ENCODE measurements at places on chromosomes 1 and 21. TPM values are rescaled to one million over a fixed set of nuclear protein-coding genes. Genes with fewer than 3 reads are reported as not detected.

Gene S100A2
- 0.44 TPM for total RNA-seq

Gene RAB7B
- total RNA-seq, result not detected

- no peak for DNase-seq
- H3K27ac ChIP-seq, result no peak overlapping the region
- no peaks in the 10 kb centered on the region for H3K27me3 ChIP-seq
- H3K4me3 ChIP-seq, result no peak overlapping the region
- H3K4me1 ChIP-seq, result no peaks in the 10 kb centered on the region
- no peaks in the 10 kb centered on the region for H3K36me3 ChIP-seq
Measured at GRCh38 chr1:3425486-3426215, 28.8 kb upstream of the ARHGEF16 start.

GRCh38 chr1:23124259-23125026 is 44.2 kb downstream of the LUZP1 start:
- H3K36me3 ChIP-seq, result peaks cover 6% of the 10 kb centered on the region
- no peak for DNase-seq
- H3K4me3 ChIP-seq, result no peak overlapping the region
- no peaks in the 10 kb centered on the region for H3K27me3 ChIP-seq
- H3K27ac ChIP-seq, result no peak overlapping the region

GRCh38 chr1:162389021-162389818 is 7.7 kb downstream of the C1orf226 start:
- no peaks in the 10 kb centered on the region for H3K36me3 ChIP-seq
- no peak for DNase-seq
- peaks cover 6% of the 10 kb centered on the region for H3K4me1 ChIP-seq
- H3K4me3 ChIP-seq, result no peak overlapping the region
- no peak overlapping the region for H3K27ac ChIP-seq
- peaks cover 13% of the 10 kb centered on the region for H3K27me3 ChIP-seq

GRCh38 chr21:45600248-45600647 is 43.3 kb upstream of the PCBP3 start:
- H3K4me3 ChIP-seq, result no peak overlapping the region
- no peak overlapping the region for H3K27ac ChIP-seq
- peaks cover 7% of the 10 kb centered on the region for H3K4me1 ChIP-seq
- H3K36me3 ChIP-seq, result no peaks in the 10 kb centered on the region
- H3K27me3 ChIP-seq, result peaks cover 12% of the 10 kb centered on the region
- no peak for DNase-seq

GRCh38 chr1:85692730-85693314 is 15.4 kb downstream of the ZNHIT6 start:
- H3K27ac ChIP-seq, result no peak overlapping the region
- no peaks in the 10 kb centered on the region for H3K4me1 ChIP-seq
- H3K27me3 ChIP-seq, result no peaks in the 10 kb centered on the region
- H3K4me3 ChIP-seq, result no peak overlapping the region
- no peak for DNase-seq

GRCh38 chr1:162029157-162029556 is 5.5 kb upstream of the OLFML2B start:
- no peaks in the 10 kb centered on the region for H3K36me3 ChIP-seq
- H3K4me1 ChIP-seq, result peaks cover 5% of the 10 kb centered on the region
- H3K4me3 ChIP-seq, result no peak overlapping the region
- H3K27me3 ChIP-seq, result peaks cover 54% of the 10 kb centered on the region
- DNase-seq, result no peak

DNA sequence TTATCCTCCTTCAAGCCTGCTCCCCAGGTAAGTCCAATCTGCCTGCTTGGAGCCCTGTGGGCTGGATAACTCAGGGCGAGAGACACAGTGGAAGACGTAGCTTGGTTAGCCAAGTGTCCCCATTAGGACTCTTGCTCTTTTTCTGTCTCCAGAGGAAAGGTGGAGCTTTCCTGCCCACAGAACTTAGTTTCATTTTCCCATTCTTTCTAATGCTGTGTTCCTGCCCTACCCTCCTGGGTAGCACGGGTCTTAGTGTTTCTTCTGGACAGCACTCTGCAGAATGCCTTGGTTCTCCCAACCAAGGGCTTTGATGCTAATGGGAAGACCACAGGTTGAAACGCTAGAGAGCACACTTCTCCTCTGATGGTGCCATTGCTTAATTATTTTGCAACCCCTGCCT is 92.5 kb upstream of the LRRC8D start:
- H3K4me1 ChIP-seq, result peaks cover 86% of the 10 kb centered on the region
- H3K4me3 ChIP-seq, result no peak overlapping the region
- peak overlapping the region; percentile 83 for H3K27ac ChIP-seq

DNA sequence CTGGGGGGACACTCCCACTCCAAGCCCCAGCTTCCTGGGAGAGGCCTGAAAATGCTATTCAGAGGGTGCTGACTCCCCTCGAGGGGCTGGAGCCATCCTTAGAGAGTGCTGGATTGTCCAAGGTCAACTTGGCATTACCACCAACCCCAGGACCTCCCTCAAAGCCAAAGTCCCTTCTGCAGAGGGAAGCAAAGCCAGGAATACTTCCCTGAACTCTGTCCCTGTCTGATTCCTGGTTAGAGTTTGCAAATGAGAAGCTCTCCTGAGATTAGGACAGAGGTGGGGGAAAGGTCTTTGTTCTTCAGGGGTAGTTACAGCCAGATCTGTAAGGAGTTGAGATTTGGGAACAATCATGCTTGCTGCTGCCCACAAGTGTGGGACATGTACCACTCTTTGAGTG is 45.3 kb downstream of the TLR5 start:
- no peak for DNase-seq
- H3K27ac ChIP-seq, result no peak overlapping the region
- H3K36me3 ChIP-seq, result no peaks in the 10 kb centered on the region
- H3K4me3 ChIP-seq, result no peak overlapping the region
- no peaks in the 10 kb centered on the region for H3K4me1 ChIP-seq

DNA sequence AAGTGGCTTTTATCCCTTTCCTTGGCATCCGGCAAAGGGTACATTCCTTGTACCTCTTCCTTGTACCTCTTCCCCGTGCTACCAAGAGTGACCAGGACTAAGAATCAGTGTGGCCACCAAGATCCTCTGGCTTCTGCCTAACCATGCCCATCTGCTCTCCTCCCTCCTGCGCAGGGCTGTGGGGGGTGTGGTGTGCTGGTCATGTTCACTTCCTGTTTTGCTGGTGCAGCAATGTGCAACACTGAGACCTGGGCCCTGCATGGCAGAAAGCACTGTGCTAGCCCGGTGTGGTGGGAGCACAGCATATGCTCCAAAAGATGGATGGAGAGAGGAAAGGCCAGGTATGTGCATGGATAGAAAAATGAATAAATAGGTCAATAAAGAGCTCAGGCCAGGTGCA is 33.3 kb upstream of the TENT5C start:
- peaks cover 14% of the 10 kb centered on the region for H3K4me1 ChIP-seq
- H3K27ac ChIP-seq, result no peak overlapping the region
- no peaks in the 10 kb centered on the region for H3K36me3 ChIP-seq
- peaks cover 11% of the 10 kb centered on the region for H3K27me3 ChIP-seq
- no peak overlapping the region for H3K4me3 ChIP-seq

DNA sequence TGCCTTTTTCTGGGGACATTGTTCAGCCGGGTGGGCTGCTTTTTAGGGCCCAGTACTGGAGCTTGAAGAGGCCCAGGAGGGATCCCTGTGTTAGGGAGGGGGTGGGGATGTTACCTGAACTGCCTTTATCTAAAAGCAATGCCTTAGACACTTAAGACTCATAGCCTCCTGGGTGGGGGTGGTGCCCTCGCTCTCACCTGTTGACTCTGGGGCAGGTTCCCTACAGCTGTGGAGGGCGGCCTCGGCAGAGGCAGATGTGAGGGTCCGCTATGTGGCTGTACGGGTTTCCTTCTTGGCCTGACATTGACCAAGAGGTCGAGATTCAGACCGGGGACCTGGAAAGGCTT is 716 bp downstream of the INAVA start:
- peaks cover 60% of the 10 kb centered on the region for H3K27me3 ChIP-seq
- no peaks in the 10 kb centered on the region for H3K36me3 ChIP-seq
- no peak overlapping the region for H3K4me3 ChIP-seq
- no peak overlapping the region for H3K27ac ChIP-seq
- no peak for DNase-seq

GRCh38 chr1:221910222-221910621 is 168.3 kb upstream of the DUSP10 start:
- H3K4me3 ChIP-seq, result no peak overlapping the region
- no peak for DNase-seq
- H3K36me3 ChIP-seq, result no peaks in the 10 kb centered on the region
- H3K27ac ChIP-seq, result no peak overlapping the region
- peaks cover 3% of the 10 kb centered on the region for H3K27me3 ChIP-seq

Data from activated T-helper 2 cell treated with anti-CD3 and anti-CD28 coated beads, Interferon-gamma antibody, Interleukin-2, Interleukin-4, amounts not matched to agents 10 μg/mL and 5 μg/mL and 100 μg/mL, durations not matched to agents 14 hours and 24 hours and 36 hours (primary cell).